Brain (organoid and tissue), 16 donors: ENCODE measurements at places on chromosomes 16 and 17.

DNA sequence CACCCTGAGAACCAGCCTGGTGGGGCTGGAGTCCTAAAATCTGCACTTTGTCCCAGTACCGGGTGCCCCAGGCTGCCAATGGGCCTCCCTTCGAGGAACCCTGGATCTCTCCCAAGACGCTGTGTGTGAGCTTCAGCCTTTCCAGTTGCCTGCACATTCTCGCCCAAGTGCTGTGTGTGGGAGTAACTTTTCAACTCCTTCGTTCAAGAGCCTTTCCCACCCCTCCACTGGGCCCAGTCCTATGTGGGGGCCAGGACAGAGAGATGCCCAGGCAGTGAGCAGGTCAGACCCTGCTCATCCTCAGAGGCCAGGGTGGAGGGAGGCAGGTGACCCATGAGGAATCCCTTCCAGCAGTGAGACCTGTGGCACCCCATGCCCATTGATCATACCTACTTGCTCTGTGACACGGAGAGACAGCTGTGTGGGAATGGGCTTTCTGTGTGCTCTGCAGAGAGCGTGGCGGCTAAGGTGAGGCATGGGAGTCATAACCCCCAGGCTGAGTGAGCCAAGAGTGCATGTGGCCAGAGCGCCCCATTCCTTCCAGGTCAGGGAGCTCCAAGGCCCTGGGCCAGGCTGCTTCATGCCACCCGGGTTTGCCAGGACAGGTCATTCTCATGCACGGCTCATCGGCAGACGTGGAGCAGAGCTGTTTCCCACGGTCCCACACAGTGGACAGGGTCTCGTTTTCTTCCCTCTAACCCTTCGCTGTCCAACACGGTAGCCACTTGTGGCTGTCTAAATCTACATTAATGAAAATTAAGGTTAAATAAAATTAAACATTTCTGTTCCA lies 154.4 kb downstream of the CLEC16A start:
- no peak for DNase-seq

DNA sequence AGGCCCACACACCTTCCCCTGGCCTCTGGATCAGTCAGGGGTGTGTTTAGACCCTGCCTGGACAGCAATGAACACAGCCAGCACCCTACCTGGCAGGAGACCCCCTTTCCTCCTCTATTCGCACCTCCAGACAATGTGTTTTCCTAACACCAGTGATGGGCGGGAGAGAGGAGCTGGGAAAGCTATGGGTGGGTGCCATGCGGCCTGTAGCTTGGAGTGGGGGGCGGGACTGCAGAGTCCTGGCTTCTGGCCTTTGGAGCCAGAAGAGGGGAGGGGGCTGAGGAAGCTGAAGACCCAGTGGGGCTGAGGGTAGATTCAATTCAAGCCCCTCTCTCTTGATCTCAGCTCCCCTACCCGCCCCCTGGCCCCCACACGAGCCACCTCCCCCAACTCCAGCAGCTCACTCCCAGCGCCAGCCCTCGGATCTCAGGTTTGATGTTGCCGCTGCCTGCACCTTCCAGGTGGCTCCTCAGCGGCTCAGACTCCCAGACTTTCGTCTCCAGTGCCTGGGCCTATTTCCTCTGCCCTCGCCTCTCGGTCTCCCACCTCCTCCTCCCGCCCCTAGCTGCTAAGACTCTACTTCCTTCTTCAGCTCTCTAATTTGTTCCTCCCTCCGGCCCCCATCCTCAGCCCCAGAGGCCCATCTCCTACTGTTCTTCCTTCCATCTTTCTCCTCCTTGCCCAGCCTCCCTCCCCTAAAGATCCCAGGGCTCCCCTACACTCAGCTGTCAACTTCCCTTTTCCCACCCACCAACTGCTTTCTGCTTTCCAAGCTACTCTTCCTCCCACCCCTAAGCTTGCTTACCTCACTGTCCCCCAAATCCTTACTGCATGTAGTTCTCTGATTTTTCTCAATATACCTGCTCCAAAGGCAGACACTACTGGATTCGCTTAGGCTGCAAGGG lies 6.8 kb upstream of the SP6 start:
- DNase-seq = no peak

GRCh38 chr16:12675852-12676251 lies 127.8 kb downstream of the CPPED1 start:
- DNase-seq = no peak

DNA sequence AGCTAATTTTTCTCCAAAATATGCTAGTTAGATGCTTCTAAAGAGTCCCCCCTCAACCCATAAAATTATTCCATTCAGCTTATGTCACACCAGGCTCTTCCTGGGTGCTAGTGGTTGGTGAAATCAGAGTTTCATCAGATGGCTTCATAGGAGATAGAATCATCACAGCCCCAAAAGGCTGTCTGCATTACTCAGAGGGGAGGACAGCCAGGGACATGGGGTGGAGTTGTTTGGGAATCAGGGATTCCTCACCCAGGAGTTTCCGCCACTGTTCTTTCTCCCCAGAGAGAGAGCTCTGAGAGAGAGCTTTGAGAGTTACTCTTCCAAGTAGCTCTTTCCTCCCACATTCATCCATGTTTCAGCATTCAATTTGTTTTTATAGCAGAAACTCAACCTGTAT lies 288 bp upstream of the KRT34 start:
- no peak for DNase-seq

GRCh38 chr17:1089915-1090314 lies 89.9 kb downstream of the ABR start:
- DNase-seq = no peak

DNA sequence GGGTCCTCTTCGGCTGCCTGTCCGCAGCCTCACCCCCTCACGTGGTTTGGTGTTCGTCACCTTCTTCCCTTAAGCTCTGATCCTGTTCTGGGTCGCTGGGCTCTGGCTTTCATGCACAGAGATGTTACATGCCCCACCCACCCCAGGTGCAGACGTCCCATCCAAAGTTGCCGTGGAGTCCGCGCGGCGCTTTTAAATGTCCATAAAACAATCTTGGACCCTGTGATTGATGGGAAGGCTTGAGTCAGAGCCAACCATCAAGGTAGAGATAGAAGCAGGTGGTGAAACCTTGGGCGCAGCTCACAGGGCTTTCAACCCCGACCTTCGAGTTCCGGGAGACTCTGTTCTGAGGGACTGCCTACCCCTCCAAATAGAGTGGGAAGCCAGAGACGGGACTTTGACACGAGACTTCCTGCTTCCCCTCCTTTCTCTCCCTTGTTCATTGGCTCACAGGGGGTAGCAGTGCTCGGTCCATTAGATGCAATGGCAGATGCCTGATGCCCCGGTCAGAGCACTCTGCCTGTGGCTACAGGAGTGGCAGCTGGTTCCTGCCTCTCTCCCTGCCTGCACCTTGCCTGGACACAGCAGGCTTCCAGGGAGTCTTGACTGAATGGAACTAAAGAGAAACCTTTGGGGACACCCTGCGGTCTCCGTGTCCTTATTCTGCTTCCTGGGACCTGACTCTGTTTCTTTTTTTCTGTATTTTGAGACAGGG lies 4.0 kb downstream of the ENGASE start:
- DNase-seq = no peak

DNA sequence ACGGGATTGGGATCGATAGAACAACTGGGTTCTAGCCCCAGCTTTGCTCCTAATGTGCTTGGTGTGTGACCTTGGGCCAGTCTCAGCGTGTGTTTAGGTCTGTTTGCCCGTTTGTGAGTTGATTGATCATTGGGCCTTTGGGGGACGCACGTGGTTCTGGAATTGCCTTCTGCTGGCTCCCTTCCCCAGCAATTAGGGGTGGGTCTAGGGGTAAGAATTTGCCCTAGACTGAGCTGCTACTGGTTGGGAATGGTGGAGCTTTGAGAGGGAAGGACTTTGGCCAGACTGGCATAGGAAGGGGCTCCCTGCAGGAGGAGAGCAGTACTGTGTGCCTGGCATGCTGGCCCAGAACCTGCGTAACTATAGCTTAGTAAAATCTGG lies 1.5 kb downstream of the SPNS2 start:
- no peak for DNase-seq

DNA sequence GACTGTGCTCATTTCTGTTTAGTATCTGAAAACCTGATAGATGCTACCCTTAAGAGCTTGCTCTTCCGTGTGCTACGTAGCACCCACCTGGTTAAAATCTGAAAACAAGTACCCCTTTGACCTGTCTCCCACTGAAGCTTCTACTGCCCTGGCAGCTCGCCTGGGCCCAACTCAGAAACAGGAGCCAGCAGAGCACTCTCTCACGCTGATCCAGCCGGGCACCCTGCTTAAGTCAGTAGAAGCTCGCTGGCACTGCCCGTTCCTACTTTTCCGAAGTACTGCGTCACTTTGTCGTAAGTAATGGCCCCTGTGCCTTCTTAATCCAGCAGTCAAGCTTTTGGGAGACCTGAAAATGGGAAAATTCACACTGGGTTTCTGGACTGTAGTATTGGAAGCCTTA lies 18.9 kb downstream of the NTAN1 start:
- DNase-seq = no peak

DNA sequence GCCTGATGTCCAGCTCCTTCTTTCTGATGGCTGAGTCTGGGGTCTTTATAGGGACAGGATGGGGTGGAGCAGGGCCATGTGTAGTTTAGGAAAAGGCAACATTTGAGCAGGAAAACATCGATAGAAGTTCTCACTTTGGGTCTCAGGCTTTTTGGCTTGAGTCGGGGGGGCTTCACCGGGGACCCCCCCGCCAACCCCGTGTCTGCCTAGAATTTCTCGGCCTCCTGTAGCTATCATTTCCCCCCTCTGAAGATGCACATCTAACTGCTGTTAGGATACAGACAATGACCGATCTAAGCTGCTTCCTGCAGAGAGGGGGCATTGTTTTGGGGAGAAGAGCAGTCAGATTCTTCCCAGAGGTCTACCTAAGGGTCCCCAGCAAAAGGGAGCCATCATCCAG lies 16.7 kb upstream of the ZNHIT3 start:
- no peak for DNase-seq

DNA sequence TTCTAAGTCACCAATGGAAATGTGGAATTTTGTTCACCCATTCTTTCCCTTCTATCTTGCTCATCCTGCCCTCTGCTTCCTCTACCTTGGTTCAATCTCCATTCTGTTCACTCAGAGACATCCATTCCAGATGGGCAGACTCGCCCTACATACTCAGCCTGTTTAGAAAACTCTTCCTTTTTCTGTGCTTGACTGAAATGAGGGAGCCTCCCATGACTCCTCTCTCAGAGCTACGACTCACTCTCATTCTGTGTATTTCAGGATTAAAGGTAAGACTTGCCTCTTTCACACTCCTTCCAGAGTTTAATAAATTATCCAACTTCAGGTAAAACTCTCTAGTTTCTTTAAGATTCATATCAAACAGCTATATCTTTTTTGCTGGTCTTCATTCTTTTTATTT lies 182.8 kb downstream of the HS3ST3A1 start:
- DNase-seq = no peak

DNA sequence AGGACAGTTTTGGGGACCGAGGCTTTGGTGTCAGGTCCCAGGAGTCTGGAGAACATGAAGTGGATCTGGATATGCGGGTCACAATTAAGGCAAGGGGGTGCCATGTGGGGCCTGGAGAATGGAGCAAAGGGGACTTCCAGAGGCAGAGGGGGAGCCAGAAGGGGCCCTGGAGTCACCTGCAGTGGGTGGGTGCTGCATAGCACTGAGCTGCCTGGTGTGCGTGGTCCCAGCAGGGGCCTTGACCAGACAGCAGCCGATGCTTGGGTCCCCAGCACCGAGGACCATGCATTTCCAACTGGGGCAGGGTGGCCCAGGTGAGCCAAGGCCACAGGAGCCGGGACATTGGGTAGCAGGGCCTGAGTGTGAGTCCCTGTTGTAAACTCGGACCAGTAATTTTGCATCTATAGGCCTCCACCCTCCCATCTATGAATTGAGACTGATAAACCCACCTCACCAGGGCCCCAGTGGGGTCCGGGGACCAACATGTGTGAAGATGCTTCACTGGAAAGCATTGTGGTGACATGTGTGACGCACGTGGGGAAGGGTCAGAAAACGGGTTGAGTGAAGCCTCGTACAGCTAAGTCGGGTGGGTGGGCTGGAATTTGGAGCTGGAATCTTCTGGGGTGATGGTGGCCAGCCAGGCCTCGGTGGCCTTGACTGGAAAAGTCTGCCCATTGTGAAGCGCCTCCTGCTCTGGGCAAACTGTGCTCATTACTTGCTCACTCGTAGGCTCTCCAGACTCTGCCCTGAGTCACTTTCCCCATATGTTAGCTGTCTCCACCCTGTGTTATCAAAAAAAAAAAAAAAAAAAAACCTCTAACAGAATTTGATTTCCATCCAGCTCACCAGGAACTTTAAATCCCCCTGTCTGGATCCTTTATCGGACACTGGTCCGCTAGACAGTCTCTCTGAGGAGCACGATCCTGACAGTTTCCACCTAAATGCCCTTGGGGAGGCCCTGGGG lies 90.5 kb upstream of the ZNF469 start:
- no peak for DNase-seq

- peak; percentile 44 for DNase-seq
These were observed at the start of gene EVI2A for GRCh38 chr17:31321481-31321880. Gene EVI2A (minus strand): TSS chr17:31321622. CDS start chr17:31319013, 2,609 bp downstream.

DNA sequence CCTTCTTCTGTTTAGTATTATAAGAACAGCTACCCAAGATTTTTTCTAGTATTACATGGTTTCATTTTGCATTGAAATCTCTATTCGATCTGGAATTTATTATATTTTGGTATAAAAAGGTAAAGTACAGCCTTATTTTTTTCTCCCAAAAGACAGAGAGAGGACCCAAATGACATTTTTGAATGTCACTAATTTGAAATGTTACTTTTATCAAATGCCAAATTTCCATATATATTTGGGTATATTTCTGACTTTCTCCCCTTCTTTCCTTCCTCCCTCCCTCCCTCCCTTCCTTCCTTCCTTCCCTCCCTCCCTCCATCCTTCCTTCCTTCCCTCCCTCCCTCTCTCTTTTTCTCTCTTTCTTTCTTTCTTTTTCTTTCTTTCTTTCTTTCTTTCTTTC lies 6.2 kb upstream of the CHP2 start:
- no peak for DNase-seq

GRCh38 chr17:2412561-2413021 lies 11.7 kb upstream of the MNT start:
- peak; percentile 85 for DNase-seq

- DNase-seq = no peak
These were observed 29.3 kb downstream of the MARF1 start for GRCh38 chr16:15613676-15614075.

DNA sequence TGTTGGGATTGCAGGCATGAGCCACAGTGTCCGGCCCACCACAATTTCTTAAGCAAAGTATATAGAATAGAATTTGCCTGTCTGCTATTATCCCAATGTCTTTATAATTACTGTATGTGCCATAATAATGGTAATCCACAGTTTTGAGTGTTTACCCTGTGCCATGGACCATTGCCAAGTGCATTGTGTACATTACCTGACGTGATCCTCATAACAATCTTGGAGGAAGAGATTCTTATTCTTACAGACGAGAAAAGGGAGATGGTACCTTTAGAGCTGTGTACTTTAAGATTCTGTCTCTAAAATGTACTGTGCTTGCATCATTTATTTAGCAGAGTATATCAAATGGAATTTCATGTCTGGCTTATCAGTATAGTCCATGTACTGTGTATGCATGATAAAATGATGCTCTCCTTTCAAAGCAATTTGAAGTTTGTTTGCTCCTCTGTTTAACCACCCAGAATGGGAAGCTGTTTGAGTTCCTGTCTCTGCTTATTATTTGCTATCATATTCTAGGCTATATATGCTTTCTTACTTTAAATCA lies 13.8 kb upstream of the CDR2 start:
- DNase-seq = no peak
